ENCODE measurements at places on chromosomes 12 and 14. TPM values are rescaled to one million over a fixed set of nuclear protein-coding genes. Genes with fewer than 3 reads are reported as not detected.

DNA sequence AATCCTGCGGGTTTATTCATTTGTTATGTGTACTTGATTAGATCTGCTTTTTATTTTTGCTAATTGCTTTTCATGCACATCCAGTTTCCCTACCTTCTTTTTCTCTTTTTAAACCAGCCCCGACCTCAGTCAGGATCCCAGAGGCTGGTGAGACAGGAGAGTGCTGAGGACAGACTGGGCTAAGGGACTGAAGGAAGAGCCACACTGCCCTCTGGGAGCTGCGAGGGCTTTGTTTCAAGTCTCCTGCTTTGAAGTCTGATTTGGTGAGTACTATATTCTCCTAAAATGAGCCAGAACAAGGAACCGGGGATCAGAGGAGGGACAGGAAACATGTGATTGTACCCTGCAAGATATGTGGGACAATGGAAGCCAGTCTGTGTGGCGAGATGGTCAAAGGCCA, 23.9 kb downstream of the PRICKLE1 start:
- DNase-seq = no peak

DNA sequence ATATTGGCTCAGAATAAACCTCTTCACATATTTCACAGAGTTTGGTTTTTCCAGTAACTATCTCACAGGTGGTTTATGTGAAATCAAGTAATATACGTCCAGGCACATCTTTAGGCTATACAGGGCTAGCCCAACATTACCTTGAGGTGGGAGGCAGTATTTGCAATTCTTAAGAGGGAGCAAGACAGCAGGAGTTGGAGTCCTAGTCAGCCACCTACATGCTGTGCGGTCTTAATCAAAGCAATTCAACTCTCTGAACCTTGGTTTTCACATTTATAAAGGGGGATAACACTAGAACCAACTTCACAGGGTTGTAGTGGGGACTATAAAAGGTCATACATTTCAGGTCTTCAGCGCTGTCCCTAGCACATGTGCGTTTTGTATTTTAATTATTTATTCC, 73.5 kb upstream of the FICD start:
- no peak for DNase-seq

- no peak for DNase-seq
Measured at GRCh38 chr14:62322216-62322615, 560.0 kb downstream of the SNAPC1 start.

- DNase-seq = no peak
Measured at GRCh38 chr14:90281756-90282155, 25.4 kb downstream of the PSMC1 start.

DNA sequence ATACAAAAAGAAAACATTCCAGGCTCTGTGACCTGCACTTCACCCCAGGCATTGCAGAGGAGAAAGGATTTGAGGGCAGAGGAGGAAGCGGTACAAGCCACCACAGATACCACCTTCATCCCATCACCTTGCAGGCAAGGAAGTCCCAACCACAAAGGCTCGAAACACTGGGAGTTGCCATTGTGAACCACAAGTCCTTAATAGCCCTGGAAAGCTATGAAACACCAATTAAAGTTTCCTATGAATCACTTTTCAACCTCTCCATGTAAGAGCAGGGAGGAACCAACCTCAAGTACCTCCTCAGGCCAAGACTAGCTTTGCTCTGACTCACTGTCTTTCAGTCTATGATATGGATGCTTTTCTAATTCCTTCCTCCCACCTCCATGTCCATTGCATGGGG, 27.0 kb downstream of the MAP3K9 start:
- no peak for DNase-seq

- no peak for DNase-seq
Measured at GRCh38 chr12:5588591-5588990, 156.7 kb downstream of the NTF3 start.

DNA sequence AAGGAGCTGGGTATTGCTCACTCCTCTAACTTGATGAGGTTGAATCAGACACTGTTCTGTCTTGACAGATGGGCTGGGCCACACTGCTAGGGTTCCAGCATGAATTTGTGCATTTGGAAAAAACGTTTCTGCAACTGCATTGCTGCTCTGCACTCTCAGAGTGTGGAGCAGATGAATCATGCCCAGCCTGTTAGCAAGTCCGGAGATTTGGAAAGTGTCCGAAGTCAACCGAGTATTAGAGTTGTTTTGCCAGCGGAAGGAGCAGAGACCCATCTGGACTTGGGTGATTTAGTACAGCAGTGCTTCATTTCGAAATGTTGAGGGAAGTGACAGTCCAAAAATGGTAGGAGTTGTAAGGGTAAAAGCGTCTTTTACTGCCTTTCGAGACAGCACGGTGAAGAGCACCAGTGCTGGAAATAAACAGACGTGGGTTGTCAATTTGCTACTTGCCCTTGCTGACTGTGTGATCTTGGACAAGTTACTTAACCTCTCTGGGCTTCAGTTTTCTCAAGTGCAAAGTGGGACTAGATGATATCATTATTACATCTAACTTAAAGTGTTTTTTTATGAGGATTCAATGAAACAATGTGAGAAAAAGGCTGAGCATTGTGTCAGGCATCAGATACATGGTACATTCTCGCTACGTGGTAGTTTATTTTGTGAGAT, 139.5 kb downstream of the CHST11 start:
- DNase-seq = no peak

GRCh38 chr12:26651566-26652188, 181.3 kb downstream of the ITPR2 start:
- no peak for DNase-seq

DNA sequence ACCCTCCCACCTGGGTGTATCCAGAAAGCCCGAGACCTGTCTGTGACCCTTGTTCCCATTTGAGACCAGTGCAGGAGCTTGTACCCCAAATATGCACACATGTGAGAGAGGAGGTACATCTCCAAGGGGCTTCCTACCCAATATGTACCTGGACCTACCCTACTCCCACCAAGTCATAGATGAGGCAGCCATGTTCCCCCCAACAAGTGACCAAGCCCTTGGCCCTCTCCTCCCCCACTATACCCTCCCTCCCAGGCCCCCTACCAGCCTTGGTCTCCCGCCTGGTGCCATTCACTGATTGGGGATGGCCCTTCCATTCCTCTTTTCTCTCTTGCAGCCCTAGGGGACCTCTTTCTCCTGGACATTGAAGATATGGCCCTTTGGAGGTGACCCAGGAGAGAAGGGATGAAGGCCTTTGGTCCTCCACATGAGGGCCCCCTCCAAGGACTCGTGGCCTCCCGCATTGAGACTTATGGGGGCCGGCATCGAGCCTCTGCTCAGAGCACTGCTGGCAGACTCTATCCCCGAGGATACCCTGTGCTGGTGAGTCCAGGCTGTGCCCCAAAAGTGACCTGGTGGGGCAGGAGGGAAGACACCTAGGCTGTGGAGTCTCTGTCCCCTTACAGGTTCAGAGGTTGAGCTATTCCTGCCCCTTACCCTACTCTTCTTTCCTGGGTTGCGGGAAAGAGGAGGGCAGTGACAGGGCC, 1.5 kb downstream of the PLEKHG6 start:
- DNase-seq = no peak

DNA sequence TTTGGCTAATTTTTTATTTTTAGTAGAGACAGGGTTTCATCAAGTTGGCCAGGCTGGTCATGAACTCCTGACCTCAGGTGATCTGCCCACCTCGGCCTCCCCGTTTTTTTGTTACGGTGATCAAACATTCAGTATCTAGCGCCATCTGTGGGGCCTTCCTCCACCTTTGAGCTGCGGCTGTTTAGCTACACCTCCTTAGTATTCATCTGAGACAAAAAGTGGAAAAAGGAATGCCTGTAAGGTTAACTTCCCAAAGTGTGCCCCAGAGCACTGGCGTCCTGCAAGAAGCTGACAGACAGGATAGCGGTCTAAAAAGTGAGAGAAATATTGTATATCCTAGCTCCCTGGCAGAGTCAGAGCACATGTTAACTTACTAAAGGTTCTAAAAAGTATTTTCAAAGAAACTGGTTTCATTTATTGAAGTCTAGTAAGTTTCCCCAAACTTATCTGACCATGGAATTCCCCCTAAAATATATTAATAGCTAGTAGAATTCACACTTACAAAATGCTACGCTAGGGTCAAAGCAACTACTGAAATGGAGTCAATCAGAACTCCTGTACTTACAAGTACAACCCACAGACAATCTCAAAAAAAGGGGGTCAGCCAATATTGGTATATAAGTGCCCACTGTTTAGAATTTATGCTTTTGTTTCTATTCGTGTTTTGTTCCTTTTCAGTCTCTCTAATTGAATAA, 59.1 kb downstream of the DUSP16 start:
- DNase-seq = no peak

DNA sequence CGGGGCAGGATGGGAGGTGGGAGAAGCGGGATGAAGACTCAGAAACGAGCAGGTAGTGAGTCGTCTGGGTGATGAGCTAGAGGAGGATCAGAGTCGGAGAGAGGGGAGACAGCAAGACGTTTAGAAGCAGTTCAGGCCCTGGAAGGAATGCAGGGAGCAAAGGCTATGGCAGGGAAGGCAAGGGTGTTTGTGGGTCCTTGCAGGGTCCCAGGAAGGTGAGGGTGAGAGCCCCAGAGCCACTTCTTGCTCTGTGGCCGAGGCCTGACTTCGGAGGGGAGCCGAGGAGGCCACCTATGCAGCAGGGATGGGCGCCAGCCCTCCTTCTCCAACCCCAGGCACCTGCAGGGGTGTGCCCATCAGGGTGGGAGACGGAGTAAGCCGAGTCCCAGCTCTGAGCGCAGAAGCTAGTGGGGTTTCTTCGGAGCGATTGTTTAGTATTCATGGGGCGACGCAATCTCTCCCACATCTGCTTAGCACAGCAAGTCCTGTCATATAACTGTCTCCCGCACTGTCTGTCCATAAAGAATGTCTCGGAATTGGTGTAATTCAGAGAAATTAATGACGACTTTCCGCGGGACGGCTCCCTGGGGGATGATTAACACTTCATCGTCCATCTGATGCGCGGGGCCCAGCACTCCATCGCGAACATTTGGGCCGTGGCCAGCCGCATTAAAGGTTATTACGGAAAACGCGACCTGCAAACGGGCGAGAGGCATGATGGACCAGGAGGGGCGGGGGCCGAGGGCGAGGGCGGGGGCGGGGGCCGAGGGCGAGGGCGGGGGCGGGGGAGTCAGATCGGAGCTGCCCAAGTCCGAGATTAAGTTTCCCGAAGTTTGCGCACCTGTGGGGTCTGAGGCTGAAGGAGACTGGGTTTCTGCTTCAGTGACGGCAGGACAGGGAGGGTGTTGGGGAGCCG, 12.2 kb upstream of the CALCOCO1 start:
- DNase-seq = no peak

GRCh38 chr12:66312189-66312588, 9.9 kb downstream of the HELB start:
- DNase-seq = no peak

DNA sequence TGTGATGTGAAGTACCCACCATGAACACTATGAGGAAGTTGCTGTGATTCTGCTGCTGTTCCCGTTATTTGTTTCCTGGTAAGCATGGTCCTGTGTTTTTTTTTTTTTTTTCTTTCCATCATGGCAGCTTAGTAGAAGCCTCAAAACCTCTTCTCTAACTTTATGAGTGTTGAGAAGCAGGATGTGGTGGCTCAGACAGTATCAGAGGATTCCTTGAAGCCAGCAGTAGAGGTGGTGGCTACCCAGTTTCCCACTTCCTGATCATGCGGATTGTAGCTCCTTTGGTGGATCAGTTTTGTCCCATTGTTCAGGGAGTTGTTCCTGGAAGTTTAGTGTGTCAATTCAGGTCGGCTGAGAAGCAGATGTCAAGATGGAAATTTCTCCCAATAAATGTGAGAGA, 175.8 kb downstream of the ATP23 start:
- DNase-seq = no peak

- no peak for DNase-seq
Measured at GRCh38 chr12:95977764-95978305, 18.3 kb downstream of the HAL start.

The STRAP gene
- 42.7 TPM for total RNA-seq

The AGAP2 gene
- 0.35 TPM for total RNA-seq

The MYO1H gene
- total RNA-seq = not detected

The AMN1 gene
- 1.8 TPM for total RNA-seq

The PAX9 gene
- total RNA-seq = not detected

All from right lobe of liver (tissue), 6 donors.